ENCODE measurements at places on chromosomes 3 and 15.
A peak's percentile ranks its signal among the peaks of the same experiment; 100 is the strongest.

- no peak for DNase-seq
Measured at GRCh38 chr3:168645180-168645579, 549.5 kb upstream of the GOLIM4 start.

DNA sequence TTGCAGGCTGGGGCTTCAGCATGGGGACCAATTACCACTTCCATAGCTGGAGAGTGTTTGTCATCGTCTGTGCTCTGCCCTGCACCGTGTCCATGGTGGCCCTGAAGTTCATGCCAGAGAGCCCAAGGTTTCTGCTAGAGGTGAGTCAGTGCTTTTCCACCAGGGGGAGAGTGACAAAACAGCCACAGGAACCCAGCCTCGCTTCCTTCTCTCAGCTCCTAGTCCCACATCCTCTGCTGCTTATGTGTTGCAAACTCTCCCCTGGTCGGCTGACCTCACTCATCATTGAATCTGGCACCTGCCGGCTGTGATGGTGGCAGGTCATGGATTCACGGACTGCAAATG lies 158.3 kb downstream of the SV2B start:
- peak; percentile 7 for DNase-seq

- DNase-seq, result no peak
Measured at GRCh38 chr3:184632551-184633236, 71.1 kb downstream of the EPHB3 start.

DNA sequence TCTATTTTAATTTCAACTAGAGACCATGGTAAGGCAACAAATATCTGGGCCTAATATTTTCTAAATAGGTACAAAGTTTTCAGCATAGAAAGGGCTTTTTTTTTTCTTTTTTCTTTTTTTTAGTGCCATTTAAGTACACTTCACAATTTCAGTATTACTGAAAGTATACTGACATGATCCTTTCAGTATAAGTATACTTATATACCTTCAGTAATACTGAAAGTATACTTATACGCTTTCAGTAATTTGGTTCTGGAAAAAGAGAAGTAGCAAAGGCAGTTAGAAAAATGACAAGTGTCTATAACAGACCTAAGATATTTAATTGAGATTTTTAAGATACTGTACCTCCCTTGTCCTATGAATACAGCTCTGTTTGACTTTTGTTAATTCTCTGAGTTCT lies 339.2 kb downstream of the EPHA3 start:
- no peak for DNase-seq

- DNase-seq, result no peak
Measured at GRCh38 chr3:57943525-57944495, 64.4 kb upstream of the FLNB start.

DNA sequence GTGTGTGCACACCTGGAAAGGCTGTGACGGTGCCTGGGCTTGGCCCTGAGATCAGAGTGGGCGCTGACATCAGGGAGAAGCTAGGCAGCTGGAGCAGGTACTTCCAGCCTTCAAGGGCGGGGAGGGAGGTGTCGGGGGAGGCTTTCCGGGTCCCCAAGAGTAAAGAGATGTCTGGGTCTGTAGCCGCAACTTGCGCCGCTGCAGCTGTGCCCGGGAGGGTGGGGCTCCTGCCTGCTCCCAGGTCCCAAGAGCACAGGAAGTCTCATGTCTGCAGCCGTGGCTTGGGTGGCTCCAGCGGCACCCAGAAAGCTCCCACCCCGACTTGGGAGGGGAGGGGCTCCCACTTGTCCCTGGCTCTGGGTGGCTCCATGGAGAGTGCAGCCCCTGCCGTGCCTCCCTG lies 103.2 kb upstream of the BNIP2 start:
- no peak for DNase-seq

- no peak for DNase-seq
Measured at GRCh38 chr3:42711491-42712343, 9.1 kb upstream of the HHATL start.

GRCh38 chr3:190911382-190911781 lies 48.9 kb upstream of the GMNC start:
- DNase-seq, result no peak

DNA sequence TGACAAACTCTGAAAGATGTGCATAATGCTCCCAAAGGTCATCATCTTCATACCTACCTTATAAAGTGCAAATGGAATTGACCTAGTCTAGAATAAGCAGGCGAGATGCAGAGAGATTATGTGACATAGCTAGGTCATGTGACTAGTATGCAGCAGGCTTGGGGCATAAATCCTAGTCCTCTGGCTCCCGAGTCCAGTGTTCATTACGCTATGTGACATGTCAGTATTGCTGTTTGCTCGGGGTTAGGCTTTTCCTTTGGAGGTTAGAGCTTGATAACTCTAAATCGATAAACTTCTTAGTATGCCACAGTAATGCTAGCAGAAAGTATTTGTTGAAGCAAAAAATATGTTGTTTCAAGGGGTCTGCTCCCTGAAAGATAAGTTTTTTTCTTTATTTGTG lies 481.7 kb upstream of the TPRG1 start:
- no peak for DNase-seq

- DNase-seq, result no peak
Measured at GRCh38 chr15:40008061-40008765, 30.8 kb downstream of the SRP14 start.

- no peak for DNase-seq
Measured at GRCh38 chr3:63508771-63509170, 143.7 kb upstream of the SNTN start.

GRCh38 chr15:70492240-70493177 lies 270.8 kb downstream of the UACA start:
- peak; percentile 95 for DNase-seq

- DNase-seq, result peak; percentile 13
Measured at GRCh38 chr15:32099956-32100684, 69.8 kb downstream of the CHRNA7 start.

GRCh38 chr15:44812029-44812517 lies 75.7 kb downstream of the TRIM69 start:
- no peak for DNase-seq

DNA sequence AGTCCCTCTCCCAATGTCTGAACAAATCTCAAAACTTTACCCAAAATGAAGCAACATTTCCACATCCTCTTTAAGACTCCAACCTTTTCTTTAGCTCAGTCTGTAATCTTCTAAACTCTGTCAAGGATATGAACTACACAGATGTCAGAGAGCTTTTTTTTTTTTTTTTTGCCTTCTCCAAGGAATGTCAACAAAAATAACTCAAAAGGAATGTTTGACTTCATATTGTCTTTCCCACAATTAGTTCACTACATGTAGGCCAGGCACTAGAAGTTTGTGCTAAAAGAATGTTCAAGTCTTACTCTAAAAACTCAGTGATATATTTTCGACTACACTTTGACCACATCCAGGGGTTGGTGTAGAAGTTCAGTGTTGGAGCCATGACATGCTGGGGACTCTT lies 37.1 kb downstream of the ADAMTS9 start:
- DNase-seq, result no peak

GRCh38 chr3:19256313-19256712 lies 108.0 kb downstream of the KCNH8 start:
- DNase-seq, result no peak

- DNase-seq, result no peak
Measured at GRCh38 chr3:133701435-133702358, 40.0 kb upstream of the TOPBP1 start.

DNA sequence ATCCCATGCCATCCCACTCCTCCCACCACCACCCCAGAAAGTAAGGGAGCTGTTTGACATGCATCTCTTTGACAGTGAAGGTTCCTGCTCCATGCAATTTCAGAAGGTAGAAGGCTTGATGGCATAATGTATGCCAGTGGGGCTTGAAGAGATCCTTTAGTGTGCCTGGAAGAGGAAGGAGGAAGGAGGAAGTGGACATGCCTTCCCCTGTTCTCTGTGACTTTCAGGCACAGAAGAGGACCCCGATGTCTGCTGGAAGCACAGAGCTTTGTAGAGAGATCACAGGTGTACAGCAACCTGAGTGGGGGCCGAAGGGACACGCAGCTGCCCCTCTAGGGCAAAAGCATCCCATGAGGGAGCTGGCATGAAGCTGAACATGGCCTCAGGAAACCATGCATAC lies 171.6 kb downstream of the CD47 start:
- no peak for DNase-seq

DNA sequence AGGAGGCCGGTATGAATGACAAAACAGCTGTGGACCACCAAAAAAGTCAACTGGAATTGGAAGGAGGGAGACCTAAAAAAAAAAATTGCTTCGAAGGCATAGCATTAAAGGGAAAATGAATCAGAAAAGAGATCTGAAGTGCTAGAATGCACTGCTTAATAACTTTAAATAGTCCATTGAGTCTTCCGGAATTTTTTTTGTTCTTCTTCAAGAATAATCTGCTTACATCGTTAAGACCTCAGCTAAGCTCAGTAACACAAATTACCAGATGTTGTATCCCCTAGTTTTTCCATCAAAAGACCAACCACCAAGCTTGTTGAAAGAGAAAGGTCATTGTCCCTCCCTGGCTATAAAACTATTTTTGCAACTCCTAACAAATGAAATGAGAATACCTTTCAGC lies 560.5 kb downstream of the NR2F2 start:
- DNase-seq, result no peak

- DNase-seq, result no peak
Measured at GRCh38 chr15:73802431-73803041, 49.4 kb upstream of the INSYN1 start.

- no peak for DNase-seq
Measured at GRCh38 chr15:69782139-69782658, 315.5 kb downstream of the TLE3 start.

GRCh38 chr3:11720304-11720898 lies 76.7 kb upstream of the VGLL4 start:
- peak; percentile 62 for DNase-seq

DNA sequence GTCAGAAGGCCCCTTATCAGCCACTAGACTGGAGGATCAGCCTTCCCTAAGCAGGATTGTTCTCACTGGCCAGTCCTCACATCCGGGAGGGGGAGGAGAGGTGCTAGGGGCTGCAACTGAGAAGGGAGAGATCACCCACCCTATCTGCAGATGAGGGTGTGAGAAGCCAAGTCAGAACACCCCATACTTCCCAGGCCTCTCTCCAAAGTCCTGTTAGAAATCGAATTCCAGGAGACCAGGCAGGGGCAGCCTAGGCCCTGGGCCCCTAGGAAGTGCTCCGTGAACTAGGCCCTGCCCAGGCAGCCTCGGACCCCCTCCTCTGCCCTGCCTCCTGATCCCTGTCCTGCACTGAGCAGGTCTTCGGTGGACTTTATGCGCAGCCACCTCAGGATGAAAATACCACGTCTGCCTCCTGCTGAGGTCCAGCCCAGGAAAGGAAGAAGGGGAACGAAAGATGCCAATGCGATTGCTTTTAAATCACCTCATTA lies 933 bp downstream of the DZIP1L start:
- no peak for DNase-seq
